ENCODE measurements at places on chromosomes 11 and 22.

DNA sequence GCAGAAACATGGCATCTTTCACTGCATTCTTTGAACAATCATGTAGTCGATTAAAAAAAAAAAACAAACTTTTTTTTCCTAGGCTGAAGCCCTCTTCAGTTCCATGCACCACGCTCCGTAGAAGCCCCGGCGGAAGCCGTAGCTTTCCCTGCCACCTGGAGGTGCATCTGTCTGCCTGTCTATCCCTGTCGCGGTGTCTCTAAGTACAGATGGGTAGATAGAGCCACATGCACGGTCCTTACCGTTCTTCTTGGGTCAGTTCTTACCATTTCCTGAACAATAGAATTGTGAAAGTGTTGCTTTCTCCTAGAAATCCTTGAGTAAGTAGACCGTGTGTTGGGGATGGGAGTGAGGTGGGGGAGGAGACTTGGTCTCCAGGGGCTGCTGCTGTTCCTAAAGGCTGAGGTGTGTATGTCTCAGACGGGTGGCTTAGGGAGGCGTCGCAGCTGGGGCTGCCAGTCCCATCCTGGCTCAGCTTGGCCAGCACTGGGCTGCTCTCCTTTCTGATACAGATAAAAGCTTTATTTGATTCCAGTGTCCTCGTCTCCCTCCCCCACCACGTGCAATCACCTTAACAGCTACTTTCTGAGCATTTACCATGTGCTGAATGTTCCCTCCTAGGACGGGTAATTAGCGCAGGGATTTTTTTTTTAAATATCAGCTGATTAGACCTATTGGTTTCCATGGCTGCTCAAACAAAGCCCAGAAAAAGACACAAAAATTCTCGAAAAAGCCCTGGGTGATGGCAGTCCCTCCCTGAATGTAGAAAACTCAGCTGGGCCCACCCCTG lies 46.8 kb downstream of the MACROD1 start:
- no peak for DNase-seq

GRCh38 chr11:65899356-65900124 lies 648 bp downstream of the FOSL1 start:
- no peak for DNase-seq

GRCh38 chr22:31141551-31141950 lies 1.2 kb upstream of the PLA2G3 start:
- no peak for DNase-seq

GRCh38 chr11:127392575-127392974 lies 392.0 kb upstream of the KIRREL3 start:
- no peak for DNase-seq
